Left ventricle myocardium inferior (tissue), 1 donor: ENCODE measurements at places on chromosomes 16 and 17. TPM values are rescaled to one million over a fixed set of nuclear protein-coding genes. Genes with fewer than 3 reads are reported as not detected.

- DNase-seq, result no peak
Measured at GRCh38 chr17:50531428-50532025, 1.0 kb upstream of the EPN3 start.

The SLC2A4 gene
- 146 TPM for total RNA-seq

- peak; percentile 95 for DNase-seq
Measured at GRCh38 chr17:7241783-7242716, at the start of gene GABARAP. Gene GABARAP (minus strand): TSS chr17:7242449. CDS start chr17:7242330, 119 bp downstream.

- no peak for DNase-seq
Measured at GRCh38 chr16:59216291-59216690, 482.2 kb upstream of the GOT2 start.

DNA sequence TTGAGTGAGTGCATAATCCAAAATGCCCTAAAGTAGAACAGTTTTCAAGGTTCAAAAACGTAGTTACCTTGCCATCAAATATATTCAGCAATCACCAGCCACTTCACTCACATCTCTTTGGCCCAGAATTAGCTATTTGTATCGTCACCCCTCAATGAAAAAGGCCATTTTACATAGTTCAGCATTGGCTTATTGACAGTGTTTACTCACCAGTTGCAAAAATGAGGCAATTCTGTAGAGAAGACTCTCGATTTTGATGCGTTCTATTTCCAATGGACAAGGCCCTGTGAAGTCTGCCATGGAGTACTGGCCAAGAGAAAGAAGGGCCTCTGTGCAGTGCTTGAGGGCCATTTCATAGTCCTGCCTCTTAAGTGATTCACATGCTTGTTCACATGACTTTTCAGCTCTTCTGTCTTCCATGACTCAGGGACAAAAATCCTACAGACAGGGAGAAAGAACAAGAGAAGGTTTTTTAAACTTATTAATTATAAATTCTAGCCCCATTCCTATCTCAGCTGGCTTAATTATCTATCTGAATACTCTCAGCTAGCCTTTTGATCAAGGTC is 26.5 kb downstream of the HELZ start:
- DNase-seq, result no peak
